ENCODE measurements at places on chromosomes 11 and 22.

GRCh38 chr22:19820880-19821522 lies 33.7 kb downstream of the GNB1L start:
- DNase-seq = no peak

DNA sequence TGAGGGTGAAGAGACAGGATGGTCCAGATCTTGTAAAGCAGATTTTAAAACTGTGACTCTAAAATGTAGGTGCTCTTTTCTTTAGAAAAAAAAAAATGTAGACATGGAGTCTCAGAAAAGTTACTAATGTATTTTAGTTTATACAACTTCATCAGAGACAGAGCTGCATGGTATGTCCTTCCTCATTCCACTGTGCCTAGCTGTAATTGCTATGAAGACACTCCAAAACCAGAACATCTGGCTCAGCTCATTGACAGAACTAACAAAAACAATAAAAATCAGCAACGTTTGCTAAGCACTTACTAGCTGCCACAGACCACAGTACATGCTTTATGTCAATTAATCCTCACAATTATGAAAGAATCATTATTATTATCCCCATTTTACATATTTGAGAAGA lies 160.7 kb downstream of the BARX2 start:
- no peak for DNase-seq

GRCh38 chr22:26134654-26135330 lies 34.5 kb upstream of the SEZ6L start:
- no peak for DNase-seq

GRCh38 chr11:121580154-121580553 lies 127.4 kb upstream of the SORL1-AS1 start:
- no peak for DNase-seq

DNA sequence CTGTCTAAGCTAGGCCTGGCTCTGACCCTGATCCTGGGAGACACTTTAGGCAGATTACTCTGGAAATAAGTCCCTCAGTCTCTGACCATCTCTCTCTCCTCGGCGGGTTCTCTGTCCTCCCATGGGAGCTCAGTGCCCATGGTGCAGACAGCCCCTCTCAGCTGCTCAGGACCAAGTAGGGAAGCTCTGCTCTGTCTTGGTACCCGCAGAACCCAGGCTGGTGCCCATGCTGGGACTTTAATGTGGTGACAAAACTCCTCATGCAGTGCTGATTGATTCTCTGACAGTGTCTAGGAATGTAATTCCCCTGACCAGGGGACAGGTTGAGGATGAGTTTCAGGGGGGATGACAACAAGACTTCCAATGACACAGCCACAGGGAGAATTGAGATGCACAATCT lies 30.3 kb upstream of the GGTLC2 start:
- DNase-seq = no peak

DNA sequence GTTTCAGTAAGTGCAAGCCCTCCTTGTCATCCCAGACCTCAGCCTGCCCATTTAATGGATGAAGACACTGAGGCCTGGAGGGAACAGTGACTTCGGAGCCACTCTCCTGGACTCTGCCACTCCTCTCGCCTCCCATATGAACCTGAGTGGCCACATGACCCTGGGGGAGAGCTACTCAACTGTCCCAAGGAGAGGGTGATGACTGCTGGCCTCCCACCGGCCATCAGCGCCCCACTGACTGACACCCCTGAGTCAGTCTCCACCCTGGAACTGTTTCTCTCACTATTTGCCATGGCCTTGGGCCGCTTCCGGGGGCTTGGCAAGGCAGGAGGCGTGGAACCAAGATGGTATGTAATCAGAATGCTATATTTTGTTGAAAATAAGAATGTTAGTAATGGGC lies 17.1 kb downstream of the LRP5 start:
- DNase-seq = no peak

Data from esophagus squamous epithelium (tissue), 5 donors.